ENCODE measurements at places on chromosomes 1 and 21.

DNA sequence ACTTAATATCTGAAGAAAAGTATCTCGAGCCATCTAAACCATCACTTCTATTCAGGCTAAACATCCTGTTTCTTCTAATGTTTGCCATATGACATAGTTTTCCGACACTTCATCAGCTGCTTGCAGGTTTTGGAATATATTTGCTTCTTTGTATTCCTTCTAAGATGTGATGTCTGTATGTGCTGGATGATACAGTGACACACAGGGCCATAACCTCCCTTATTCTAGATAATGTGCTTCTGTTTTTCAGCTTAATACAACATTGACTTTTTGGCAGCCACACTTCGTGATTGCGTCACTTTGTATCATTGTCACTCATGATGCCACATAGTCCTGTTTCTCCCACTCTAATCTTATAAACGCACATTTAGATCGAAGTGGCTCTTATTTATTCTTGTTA, 156.3 kb downstream of the CRB1 start:
- no peak for DNase-seq
- H3K4me3 ChIP-seq = no peak overlapping the region
- no peak overlapping the region for H3K27ac ChIP-seq

- H3K27me3 ChIP-seq = no peaks in the 10 kb centered on the region
- H3K36me3 ChIP-seq = peaks cover 63% of the 10 kb centered on the region
- DNase-seq = no peak
- no peak overlapping the region for H3K4me3 ChIP-seq
- no peaks in the 10 kb centered on the region for H3K4me1 ChIP-seq
- H3K27ac ChIP-seq = no peak overlapping the region
These were observed 79.3 kb upstream of the LAMC2 start for GRCh38 chr1:183106746-183107145.

DNA sequence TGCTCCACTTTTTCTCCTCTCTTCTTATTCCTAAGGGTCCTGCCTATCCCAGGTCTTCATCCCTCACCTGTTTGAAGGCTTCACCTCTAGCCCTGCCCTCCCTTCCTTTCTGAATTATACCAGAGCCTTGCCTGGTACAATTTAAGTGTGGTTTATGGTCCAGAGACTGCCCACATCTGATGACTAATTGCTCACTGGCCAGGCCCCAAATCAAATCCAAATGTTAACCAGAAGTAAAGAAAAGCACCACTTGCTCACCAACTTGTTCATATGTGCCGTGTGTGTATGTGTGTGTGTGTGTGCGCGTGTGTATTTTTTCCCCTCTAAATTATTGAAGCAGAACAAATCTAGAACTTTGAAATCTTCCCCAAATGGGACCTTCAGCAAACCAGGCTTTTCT, 26.4 kb downstream of the MYOM3 start:
- no peaks in the 10 kb centered on the region for H3K27me3 ChIP-seq
- no peak overlapping the region for H3K4me3 ChIP-seq
- H3K4me1 ChIP-seq = no peaks in the 10 kb centered on the region
- H3K27ac ChIP-seq = no peak overlapping the region
- no peak for DNase-seq
- H3K36me3 ChIP-seq = no peaks in the 10 kb centered on the region

DNA sequence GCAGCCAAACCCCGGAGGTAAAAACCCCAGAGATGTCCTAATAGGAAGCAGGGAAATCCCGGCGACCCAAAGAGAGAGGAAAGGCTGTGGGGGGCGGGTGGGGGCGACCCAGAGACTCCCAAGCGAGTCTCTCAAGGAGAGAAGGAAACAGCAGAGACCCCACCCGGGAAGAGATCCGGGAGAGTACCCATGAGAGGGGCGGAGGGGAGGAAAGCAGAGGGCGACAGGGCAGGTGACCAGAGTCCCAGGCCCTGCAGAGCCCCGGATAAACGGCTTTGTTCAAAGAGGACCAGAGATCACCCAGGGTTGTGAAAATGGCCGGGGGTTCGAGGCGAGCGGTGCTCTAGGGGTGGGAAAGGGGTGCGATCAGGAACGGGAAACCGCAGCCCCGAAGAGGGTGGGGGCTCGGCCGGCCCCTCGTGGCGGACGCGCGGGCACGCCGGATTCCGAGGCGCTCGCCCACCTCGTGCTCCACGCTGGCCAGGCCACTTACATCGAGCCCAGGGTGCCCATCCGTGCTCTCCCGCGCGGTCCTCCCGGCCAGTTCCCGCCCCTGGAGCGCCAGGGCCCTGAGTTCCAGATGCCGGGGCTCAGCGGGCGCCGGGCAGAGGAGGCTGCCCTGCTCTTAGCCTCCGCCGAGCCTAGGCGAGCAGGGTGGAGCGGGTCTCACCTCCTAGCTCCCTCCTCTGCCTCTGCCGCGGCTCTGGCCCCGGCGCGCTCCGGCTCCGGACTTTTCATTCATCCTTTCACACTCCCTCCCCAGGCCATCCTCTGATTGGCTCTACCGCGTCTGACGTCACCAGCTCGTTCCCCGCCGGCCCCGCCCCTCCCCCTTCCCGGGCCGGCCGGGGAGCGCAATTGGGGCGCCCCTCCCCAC, 52.3 kb downstream of the RHBG start:
- H3K4me3 ChIP-seq = peak overlapping the region; percentile 17
- peaks cover 86% of the 10 kb centered on the region for H3K27me3 ChIP-seq
- H3K27ac ChIP-seq = no peak overlapping the region
- DNase-seq = peak; percentile 77
- no peaks in the 10 kb centered on the region for H3K36me3 ChIP-seq
- H3K4me1 ChIP-seq = peaks cover 10% of the 10 kb centered on the region

GRCh38 chr1:100358210-100358609, 5.9 kb downstream of the CDC14A start:
- H3K4me3 ChIP-seq = no peak overlapping the region
- no peak overlapping the region for H3K27ac ChIP-seq
- H3K36me3 ChIP-seq = no peaks in the 10 kb centered on the region
- DNase-seq = no peak
- H3K27me3 ChIP-seq = no peaks in the 10 kb centered on the region

DNA sequence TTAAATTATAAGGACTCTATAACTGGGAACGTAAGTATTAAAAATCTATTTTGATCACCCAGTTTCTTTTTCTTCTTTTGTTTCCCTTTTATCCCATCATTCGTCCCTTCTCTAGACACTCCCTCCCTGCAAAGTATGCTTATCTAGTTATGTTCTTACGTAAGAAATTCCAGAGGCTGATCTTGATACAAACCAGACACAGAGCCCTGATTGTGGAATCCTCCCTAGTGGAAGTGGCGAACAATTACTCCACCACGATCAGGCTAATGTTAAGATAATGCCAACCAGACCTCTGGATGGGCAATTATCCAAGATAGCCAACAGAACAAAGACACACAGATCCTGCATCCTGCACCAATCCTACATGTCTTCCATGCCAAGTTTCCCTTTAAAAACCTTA, 1557.4 kb downstream of the PLA2G4A start:
- DNase-seq = no peak
- no peak overlapping the region for H3K4me3 ChIP-seq
- no peaks in the 10 kb centered on the region for H3K4me1 ChIP-seq
- H3K27ac ChIP-seq = no peak overlapping the region
- no peaks in the 10 kb centered on the region for H3K36me3 ChIP-seq
- no peaks in the 10 kb centered on the region for H3K27me3 ChIP-seq

DNA sequence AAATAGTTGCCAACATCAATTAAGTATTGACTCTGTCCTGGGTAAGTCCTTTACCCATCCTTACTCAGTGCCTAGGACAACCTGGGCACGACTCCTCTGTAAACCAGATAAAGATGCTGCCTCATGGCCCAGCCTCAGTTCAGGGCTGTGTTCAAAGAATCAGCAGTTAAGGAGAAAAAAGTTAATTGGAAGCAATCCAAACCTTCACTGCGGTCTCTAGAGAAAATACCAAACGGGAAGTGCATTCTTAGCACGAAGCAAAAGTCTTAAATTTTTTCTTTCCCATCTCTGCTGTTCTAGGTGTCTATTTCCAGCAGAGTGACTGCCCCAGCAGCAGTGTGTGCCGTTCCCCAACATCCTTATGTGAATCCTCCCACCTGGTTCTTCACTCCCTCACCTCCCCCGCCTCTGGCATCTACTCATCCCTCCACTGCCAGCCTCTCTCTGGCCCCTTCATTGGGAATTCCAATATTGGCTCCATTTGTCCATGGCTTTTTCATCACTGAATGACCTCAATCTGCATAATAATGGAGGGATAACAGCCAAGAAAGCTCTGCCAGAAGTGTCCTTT, 23.2 kb downstream of the KANK4 start:
- H3K4me3 ChIP-seq = no peak overlapping the region
- peak overlapping the region; percentile 47 for H3K27ac ChIP-seq
- H3K4me1 ChIP-seq = peaks cover 16% of the 10 kb centered on the region
- no peak for DNase-seq
- H3K27me3 ChIP-seq = no peaks in the 10 kb centered on the region

GRCh38 chr1:1351511-1352427, 2.6 kb upstream of the DVL1 start:
- no peaks in the 10 kb centered on the region for H3K36me3 ChIP-seq
- DNase-seq = peak; percentile 78
- H3K4me1 ChIP-seq = peaks cover 4% of the 10 kb centered on the region
- H3K4me3 ChIP-seq = no peak overlapping the region
- H3K27me3 ChIP-seq = no peaks in the 10 kb centered on the region

- H3K27ac ChIP-seq = no peak overlapping the region
- H3K4me3 ChIP-seq = no peak overlapping the region
- H3K27me3 ChIP-seq = no peaks in the 10 kb centered on the region
- DNase-seq = no peak
- H3K4me1 ChIP-seq = no peaks in the 10 kb centered on the region
These were observed 137.1 kb downstream of the ETS2 start for GRCh38 chr21:38942748-38943211.

- no peak overlapping the region for H3K4me3 ChIP-seq
- H3K27me3 ChIP-seq = no peaks in the 10 kb centered on the region
- H3K27ac ChIP-seq = no peak overlapping the region
- H3K4me1 ChIP-seq = peaks cover 13% of the 10 kb centered on the region
- DNase-seq = no peak
These were observed 46.8 kb downstream of the SPATA46 start for GRCh38 chr1:162329826-162330225.

- H3K27ac ChIP-seq = no peak overlapping the region
- no peak overlapping the region for H3K4me3 ChIP-seq
- peaks cover 6% of the 10 kb centered on the region for H3K4me1 ChIP-seq
These were observed 7.1 kb downstream of the LRIF1 start for GRCh38 chr1:110956586-110956985.
